Psoas muscle (tissue), 8 donors: ENCODE measurements at places on chromosomes 3 and 15. TPM values are rescaled to one million over a fixed set of nuclear protein-coding genes. Genes with fewer than 3 reads are reported as not detected.
A peak's percentile ranks its signal among the peaks of the same experiment; 100 is the strongest.

The BNC1 gene
- total RNA-seq: 0.10 TPM

The SPATA12 gene
- not detected for total RNA-seq

The LRTM1 gene
- not detected for total RNA-seq

The DENND6A gene
- 10.4 TPM for total RNA-seq

The TUSC2 gene
- 43.6 TPM for total RNA-seq

DNA sequence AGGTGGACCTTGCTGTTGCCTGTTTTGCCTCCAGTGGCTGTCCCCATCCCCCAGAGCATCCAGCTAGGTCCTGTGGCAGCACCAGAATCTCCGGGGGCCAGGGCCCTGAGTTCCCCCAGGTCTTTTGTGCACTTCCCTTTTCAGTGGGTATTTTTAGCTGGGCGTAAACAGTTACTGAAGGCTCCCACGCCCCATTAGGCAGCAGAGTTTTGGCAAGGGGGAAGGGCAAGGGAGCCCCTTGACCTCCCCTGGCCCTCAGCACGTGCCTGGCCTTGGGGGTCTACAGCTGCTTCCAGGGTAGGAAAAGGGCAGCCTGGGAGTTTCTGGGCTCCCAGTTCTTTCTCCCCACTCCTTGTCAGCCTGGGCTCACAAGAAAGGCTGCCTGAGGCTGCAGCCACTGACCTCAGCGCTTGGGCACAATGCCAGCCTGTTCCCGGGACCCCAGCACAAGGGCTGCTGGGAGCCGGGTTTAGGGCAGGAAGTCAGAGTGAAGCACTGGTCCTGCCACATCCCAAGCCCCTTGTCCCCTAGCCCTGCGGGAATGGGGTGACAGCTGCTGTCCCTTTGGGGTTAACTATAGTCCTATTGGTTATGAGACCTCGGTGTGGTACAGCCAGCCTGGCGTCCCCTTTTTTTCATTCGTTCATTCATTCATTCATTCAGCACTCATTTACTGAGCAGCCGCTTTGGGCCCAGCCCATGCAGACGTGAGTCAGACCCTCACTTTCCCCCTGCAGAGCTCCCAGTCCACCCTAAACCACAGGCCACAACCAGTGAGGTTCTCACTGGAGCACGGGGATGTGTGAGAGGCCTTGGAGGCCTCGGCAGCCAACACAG lies 8.4 kb downstream of the CSK start:
- H3K27me3 ChIP-seq: no peaks in the 10 kb centered on the region
- DNase-seq: peak; percentile 74
- H3K27ac ChIP-seq: peak overlapping the region; percentile 63

DNA sequence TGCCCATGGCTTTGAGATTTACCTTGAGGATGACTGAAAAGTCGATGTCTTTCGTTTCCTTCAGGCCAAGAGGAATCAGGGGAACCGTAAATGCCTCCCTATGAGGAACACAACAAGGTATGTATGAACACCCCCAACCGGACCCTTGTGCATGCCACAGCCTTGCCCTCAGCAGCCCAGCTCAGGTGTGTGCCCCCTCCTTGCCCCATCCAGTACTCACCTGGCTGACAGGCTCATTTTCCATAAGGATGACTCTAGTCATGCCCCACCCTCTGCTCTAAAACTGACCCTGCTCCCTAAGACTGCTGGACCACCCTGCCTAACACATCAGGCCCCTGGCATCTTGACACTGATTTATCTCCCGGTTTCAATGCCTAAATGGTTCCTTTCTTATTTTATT lies 270.0 kb downstream of the GOLGA6L6 start:
- H3K4me3 ChIP-seq: no peak overlapping the region
- DNase-seq: no peak
- H3K27ac ChIP-seq: no peak overlapping the region
- no peaks in the 10 kb centered on the region for H3K4me1 ChIP-seq
- no peaks in the 10 kb centered on the region for H3K36me3 ChIP-seq

DNA sequence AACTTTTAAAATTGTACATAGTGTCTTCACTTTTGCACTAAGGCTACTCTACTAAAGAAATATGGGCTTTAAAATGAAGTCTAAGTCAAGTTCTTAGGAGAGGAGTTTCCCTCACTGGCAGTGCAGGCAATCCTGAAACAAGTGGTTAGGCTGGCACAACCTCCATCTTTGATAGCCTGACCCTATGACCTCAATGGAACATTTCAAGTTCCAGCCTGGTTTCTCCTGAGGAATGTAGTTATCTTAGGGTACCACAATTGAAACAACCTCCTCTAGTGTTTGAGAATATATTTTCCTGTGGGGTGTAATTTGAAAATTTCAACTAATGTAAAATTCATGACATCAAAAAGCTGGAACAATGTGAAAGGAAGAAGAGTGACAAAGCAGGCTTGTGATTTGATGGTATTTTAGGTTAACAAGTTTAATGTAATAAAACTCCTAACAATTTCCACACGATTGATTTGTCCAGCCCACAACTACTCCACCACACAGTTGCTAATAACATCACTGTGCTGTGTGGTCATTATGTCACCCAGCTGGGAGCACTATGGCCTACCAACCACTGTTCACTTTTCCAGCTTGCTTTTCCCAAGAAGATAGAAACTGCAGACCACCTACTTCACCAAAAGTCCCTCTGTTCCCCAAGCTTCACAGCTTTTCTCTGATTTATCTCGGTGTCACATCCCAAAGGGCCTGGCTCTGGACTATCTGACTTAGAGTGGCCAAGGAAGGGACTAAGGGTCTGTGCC lies 1.8 kb downstream of the WWTR1 start:
- no peaks in the 10 kb centered on the region for H3K27me3 ChIP-seq
- peak overlapping the region; percentile 86 for H3K4me3 ChIP-seq
- no peak for DNase-seq
- no peaks in the 10 kb centered on the region for H3K36me3 ChIP-seq
- peak overlapping the region; percentile 90 for H3K27ac ChIP-seq

DNA sequence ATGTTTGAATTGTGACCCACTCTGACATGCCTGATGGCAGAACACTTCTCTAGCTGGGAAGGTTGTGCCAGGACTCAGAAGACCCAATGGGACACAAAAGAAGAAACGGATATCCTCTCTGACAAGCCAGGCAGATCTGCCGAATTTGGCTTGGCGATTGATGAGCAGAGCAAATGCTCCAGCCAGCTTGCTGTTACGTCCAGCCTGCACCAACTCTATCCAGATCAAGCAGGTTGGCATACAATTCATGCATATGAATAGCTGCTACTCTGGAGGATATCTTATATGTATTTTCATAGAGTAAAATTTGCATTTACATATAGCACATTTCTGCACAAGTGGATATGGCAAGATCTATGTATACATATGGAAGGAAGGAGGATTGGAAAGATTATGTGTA lies 102.8 kb downstream of the PEX5L start:
- H3K4me3 ChIP-seq: no peak overlapping the region
- no peaks in the 10 kb centered on the region for H3K36me3 ChIP-seq
- H3K4me1 ChIP-seq: no peaks in the 10 kb centered on the region
- no peak overlapping the region for H3K27ac ChIP-seq
- H3K27me3 ChIP-seq: no peaks in the 10 kb centered on the region
- DNase-seq: no peak

DNA sequence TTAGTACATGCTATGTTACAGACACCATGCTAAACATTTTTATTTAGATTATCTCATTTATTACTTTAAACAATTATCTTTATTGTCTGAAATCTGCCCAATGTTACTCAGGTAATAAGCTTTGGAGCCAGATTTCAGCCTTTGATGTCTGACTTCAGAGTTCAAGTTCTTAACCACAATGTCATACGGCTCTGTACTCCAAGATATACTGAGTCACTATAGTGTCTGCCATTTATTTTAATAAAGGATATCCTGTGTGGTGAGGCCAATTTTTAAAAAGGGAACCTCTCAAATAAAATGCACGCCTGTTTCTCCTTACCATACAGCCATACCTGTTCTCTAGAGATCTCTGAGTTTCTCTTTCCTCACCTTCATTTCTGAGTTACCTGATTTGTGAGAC lies 193.1 kb downstream of the EPHA3 start:
- no peak overlapping the region for H3K27ac ChIP-seq
- no peaks in the 10 kb centered on the region for H3K36me3 ChIP-seq
- H3K4me1 ChIP-seq: no peaks in the 10 kb centered on the region
- no peaks in the 10 kb centered on the region for H3K27me3 ChIP-seq
- H3K4me3 ChIP-seq: no peak overlapping the region

- H3K4me1 ChIP-seq: peaks cover 1% of the 10 kb centered on the region
- no peak overlapping the region for H3K27ac ChIP-seq
- H3K27me3 ChIP-seq: no peaks in the 10 kb centered on the region
- H3K36me3 ChIP-seq: peaks cover 5% of the 10 kb centered on the region
- H3K4me3 ChIP-seq: no peak overlapping the region
These were observed 27.6 kb downstream of the C3orf33 start for GRCh38 chr3:155778462-155778861.

- H3K36me3 ChIP-seq: no peaks in the 10 kb centered on the region
- H3K27ac ChIP-seq: no peak overlapping the region
- no peak for DNase-seq
- no peak overlapping the region for H3K4me3 ChIP-seq
- no peaks in the 10 kb centered on the region for H3K27me3 ChIP-seq
These were observed 5.7 kb upstream of the SEMA6D start for GRCh38 chr15:47711655-47712054.

DNA sequence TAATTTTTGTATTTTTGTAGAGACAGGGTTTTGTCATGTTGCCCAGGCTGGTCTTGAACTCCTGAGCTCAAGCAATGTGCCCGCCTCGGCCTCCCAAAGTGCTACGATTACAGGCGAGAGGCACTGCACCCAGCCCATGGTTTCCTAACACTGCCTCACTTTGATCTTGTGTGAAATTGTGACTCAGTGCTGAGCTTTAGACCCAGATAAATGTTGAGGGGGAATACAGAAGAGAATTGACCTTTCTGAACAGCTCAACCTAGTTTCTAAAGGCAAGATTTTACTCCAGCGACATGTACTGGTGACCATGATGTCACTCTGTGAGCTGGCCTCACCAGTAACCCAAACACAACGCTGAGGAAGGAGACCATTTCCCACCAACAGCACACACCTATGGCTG lies 73.5 kb downstream of the ATP1B3 start:
- H3K27me3 ChIP-seq: no peaks in the 10 kb centered on the region
- no peak for DNase-seq
- no peaks in the 10 kb centered on the region for H3K4me1 ChIP-seq
- no peak overlapping the region for H3K4me3 ChIP-seq
- peaks cover 4% of the 10 kb centered on the region for H3K36me3 ChIP-seq

DNA sequence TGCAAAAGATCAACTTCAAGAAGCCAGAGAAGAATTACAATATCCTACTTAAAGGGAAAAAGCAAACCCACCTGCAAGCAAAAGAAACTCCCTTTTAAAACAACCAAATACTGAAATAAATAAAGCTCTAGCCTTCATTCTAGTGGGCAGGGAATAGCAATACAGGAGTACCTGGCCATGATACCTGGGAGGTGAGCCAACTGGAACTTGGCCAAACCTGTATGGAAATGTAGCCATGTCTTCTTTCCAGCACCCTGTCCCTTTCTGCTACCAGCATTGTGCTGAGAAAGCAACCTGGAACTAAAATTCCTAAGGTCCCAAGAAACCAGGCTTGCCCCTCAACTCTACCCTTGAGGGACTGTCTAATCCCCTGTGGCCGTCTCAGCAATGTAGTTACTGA lies 530.0 kb downstream of the EPHB1 start:
- no peak overlapping the region for H3K27ac ChIP-seq
- no peak for DNase-seq
- H3K4me1 ChIP-seq: no peaks in the 10 kb centered on the region
- no peak overlapping the region for H3K4me3 ChIP-seq

GRCh38 chr15:95868450-95868849 lies 462.1 kb upstream of the NR2F2 start:
- H3K4me1 ChIP-seq: no peaks in the 10 kb centered on the region
- no peak for DNase-seq
- H3K4me3 ChIP-seq: no peak overlapping the region
- no peak overlapping the region for H3K27ac ChIP-seq

GRCh38 chr3:55771503-55771902 lies 284.4 kb upstream of the WNT5A start:
- no peaks in the 10 kb centered on the region for H3K4me1 ChIP-seq
- no peaks in the 10 kb centered on the region for H3K27me3 ChIP-seq
- no peaks in the 10 kb centered on the region for H3K36me3 ChIP-seq
- no peak overlapping the region for H3K27ac ChIP-seq
- no peak for DNase-seq

- no peaks in the 10 kb centered on the region for H3K27me3 ChIP-seq
- no peak overlapping the region for H3K4me3 ChIP-seq
- DNase-seq: no peak
- H3K27ac ChIP-seq: no peak overlapping the region
- peaks cover 8% of the 10 kb centered on the region for H3K4me1 ChIP-seq
- H3K36me3 ChIP-seq: no peaks in the 10 kb centered on the region
These were observed 69.0 kb downstream of the UBE2E2 start for GRCh38 chr3:23271876-23272741.

DNA sequence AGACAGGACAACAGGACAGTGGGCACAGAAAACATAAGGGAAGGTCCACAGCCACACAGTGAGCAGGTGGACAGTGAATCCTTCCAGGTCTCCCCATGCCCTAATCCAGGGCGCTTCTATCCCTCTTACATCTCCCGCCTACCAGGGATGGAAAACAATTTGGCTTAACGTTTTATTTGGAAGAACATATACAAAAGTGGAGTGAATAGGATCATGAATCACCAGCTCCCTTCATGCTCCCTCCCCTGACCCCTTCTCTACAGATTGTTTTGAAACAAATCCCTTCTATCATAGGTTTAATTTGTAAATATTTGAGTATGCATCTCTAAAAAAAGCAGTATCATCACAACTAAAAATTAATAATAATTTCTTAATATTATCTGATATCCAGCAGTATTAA lies 52.5 kb downstream of the CLDN11 start:
- no peaks in the 10 kb centered on the region for H3K4me1 ChIP-seq
- no peak overlapping the region for H3K27ac ChIP-seq
- H3K27me3 ChIP-seq: no peaks in the 10 kb centered on the region

- no peak for DNase-seq
- H3K27me3 ChIP-seq: no peaks in the 10 kb centered on the region
- no peak overlapping the region for H3K4me3 ChIP-seq
- no peak overlapping the region for H3K27ac ChIP-seq
These were observed 584.8 kb downstream of the DIPK2A start for GRCh38 chr3:144556392-144556791.

DNA sequence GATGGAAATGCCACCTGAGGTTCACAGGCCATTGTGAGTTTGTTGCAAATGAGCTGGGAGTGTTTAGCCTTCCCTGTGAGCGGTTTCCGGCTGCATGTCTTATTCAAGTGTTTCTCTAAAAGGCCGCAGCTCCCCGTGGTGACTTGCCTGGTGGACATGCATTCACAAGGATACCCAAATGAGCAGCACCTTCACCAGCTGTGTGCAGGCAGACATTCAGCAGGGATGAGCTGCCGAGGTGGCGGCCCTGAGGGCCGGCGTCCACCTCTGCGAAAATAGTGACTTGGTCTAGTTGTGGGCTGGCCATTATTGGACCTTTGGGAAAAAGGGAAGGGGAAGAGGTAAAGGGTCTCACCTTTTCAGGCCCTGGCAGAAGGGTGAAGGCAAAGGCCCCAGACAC lies 23.4 kb downstream of the SPSB4 start:
- H3K27me3 ChIP-seq: no peaks in the 10 kb centered on the region
- H3K36me3 ChIP-seq: no peaks in the 10 kb centered on the region
- no peak overlapping the region for H3K4me3 ChIP-seq
- DNase-seq: no peak
- H3K27ac ChIP-seq: no peak overlapping the region
- H3K4me1 ChIP-seq: peaks cover 25% of the 10 kb centered on the region
